ENCODE measurements at places on chromosomes 2 and 18. TPM values are rescaled to one million over a fixed set of nuclear protein-coding genes. Genes with fewer than 3 reads are reported as not detected.

- H3K36me3 ChIP-seq, result peaks cover 41% of the 10 kb centered on the region
- peaks cover 19% of the 10 kb centered on the region for H3K27me3 ChIP-seq
- peaks cover 100% of the 10 kb centered on the region for H3K4me1 ChIP-seq
- H3K27ac ChIP-seq, result peak overlapping the region; percentile 92
- peak; percentile 35 for DNase-seq
- H3K4me3 ChIP-seq, result peak overlapping the region; percentile 80
Observed at GRCh38 chr18:48922226-48922800, 28.5 kb downstream of the SMAD7 start.

The ANKRD30BL gene
- not detected for total RNA-seq

GRCh38 chr18:37958499-37958898 is 392.9 kb upstream of the CELF4 start:
- H3K4me3 ChIP-seq, result no peak overlapping the region
- H3K36me3 ChIP-seq, result no peaks in the 10 kb centered on the region
- peaks cover 1% of the 10 kb centered on the region for H3K27me3 ChIP-seq
- no peak overlapping the region for H3K27ac ChIP-seq
- DNase-seq, result no peak

The ALPP gene
- not detected for total RNA-seq

GRCh38 chr2:197426723-197427603 is 7.9 kb downstream of the SF3B1 start:
- H3K4me1 ChIP-seq, result peaks cover 68% of the 10 kb centered on the region
- H3K27me3 ChIP-seq, result no peaks in the 10 kb centered on the region
- no peak for DNase-seq
- H3K4me3 ChIP-seq, result peak overlapping the region; percentile 10
- H3K36me3 ChIP-seq, result peaks cover 9% of the 10 kb centered on the region

DNA sequence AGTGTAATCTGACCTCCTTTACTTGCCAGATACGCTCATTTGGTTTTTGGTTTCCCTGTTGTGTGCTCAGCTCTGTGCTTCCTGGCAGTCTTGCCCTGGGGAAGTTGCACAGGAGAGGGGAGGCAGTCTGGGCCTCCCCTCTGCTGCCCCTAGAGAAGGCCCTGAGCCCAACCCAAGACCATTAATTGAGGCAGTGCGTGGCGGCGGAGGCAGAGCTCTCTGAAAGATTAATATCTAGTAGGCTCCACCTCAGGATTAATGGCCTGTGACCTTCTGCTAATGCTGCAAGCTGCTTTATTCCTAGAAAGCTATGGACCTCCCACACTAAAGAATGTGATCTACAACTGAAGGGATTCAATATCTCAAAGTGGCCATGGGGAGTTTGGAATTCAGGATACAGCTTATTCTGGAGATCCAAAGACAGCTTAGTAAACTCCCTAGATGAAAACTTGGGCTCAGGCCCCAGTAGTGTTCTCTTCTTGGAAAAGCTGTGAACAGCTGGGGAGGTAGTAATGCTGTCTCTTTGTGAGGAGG is 41.4 kb upstream of the MAPRE2 start:
- DNase-seq, result no peak
- no peak overlapping the region for H3K27ac ChIP-seq
- H3K4me3 ChIP-seq, result no peak overlapping the region
- no peaks in the 10 kb centered on the region for H3K36me3 ChIP-seq

- DNase-seq, result no peak
- H3K27me3 ChIP-seq, result no peaks in the 10 kb centered on the region
- H3K27ac ChIP-seq, result no peak overlapping the region
- no peaks in the 10 kb centered on the region for H3K36me3 ChIP-seq
- peaks cover 23% of the 10 kb centered on the region for H3K4me1 ChIP-seq
Observed at GRCh38 chr2:181992776-181993175, 7.1 kb downstream of the PPP1R1C start.

DNA sequence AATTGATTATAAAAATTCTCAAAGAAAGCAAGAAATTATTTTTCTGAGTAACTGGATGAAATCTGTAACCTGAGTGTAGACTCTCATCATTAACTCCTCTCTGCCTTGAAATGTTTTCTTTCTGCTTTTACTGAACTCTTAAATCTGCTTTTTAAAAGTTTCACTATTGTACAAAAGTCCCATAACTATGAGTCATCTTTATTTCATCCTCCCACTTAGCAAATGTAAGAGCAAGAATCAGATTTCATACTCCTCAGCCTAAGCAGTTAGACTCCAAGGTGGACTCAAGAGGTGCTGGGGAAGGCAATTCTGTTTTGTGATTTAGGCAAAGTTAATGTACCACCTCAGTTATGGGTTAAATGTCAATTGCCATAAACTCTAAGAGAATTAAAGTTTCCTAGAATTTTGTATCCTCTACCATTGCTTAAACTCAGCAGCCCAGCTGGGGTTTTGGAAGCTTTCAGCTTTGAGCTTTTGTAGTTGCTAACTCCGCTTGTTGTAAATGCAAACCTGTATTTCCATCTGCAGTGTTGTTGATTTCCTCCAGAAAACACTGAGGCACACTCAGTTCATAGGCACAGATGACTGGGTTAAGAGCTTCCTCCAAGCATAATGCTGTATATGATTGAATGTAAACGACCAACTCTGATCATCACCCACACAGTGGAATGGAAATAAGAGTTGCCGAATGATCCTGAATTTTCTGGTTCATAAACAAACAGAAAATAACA is 268.8 kb downstream of the ARHGAP15 start:
- peak overlapping the region; percentile 38 for H3K27ac ChIP-seq
- H3K27me3 ChIP-seq, result no peaks in the 10 kb centered on the region
- H3K4me3 ChIP-seq, result peak overlapping the region; percentile 75
- H3K4me1 ChIP-seq, result peaks cover 29% of the 10 kb centered on the region
- no peaks in the 10 kb centered on the region for H3K36me3 ChIP-seq

GRCh38 chr2:150165442-150165841 is 322.0 kb downstream of the RND3 start:
- H3K27ac ChIP-seq, result no peak overlapping the region
- peaks cover 37% of the 10 kb centered on the region for H3K4me1 ChIP-seq
- no peak for DNase-seq
- H3K27me3 ChIP-seq, result no peaks in the 10 kb centered on the region

- DNase-seq, result no peak
- H3K27me3 ChIP-seq, result peaks cover 10% of the 10 kb centered on the region
- no peaks in the 10 kb centered on the region for H3K36me3 ChIP-seq
- H3K4me1 ChIP-seq, result no peaks in the 10 kb centered on the region
- no peak overlapping the region for H3K4me3 ChIP-seq
Observed at GRCh38 chr2:232343821-232344220, 34.7 kb upstream of the ALPP start.

- no peaks in the 10 kb centered on the region for H3K4me1 ChIP-seq
- H3K27ac ChIP-seq, result no peak overlapping the region
- no peaks in the 10 kb centered on the region for H3K36me3 ChIP-seq
- DNase-seq, result no peak
Observed at GRCh38 chr2:240149943-240150784, 9.7 kb upstream of the OTOS start.

The L3MBTL4 gene
- total RNA-seq, result not detected

The NDUFB3 gene
- 162 TPM for total RNA-seq

- peaks cover 49% of the 10 kb centered on the region for H3K36me3 ChIP-seq
- H3K27me3 ChIP-seq, result no peaks in the 10 kb centered on the region
- H3K4me1 ChIP-seq, result peaks cover 14% of the 10 kb centered on the region
- peak; percentile 33 for DNase-seq
Observed at GRCh38 chr18:69992776-69993175, 45.1 kb upstream of the CD226 start.

DNA sequence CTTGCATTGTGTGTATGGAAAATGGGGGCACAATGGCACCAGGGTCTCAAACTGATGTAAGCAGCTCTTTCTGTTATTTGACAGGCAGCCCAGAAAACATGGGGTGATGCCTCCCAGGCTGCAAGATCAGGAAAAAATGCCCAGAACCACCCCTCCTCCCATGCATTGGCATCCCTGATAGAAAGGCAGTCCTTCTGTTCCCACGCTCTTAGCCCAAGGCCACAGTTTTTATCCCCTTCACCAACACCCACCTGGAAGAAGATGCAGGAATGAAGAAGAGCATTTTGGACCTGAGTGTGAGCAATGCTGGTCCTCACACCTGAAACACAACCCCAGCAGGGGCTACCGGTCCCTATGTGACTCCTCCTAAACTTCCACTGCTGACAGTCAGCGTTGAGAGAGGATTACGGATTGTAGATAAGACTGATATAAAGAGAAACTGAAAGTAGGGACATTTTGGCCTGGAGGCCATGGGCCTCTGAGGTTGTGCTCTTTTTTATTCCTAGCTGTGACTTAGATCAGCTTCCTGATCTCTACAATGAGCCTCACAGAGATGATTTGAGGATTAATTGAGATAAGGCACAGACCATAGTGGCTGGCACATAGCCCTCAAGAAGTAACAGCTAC is 386.0 kb upstream of the ATP5MC3 start:
- H3K27me3 ChIP-seq, result no peaks in the 10 kb centered on the region
- H3K4me3 ChIP-seq, result peak overlapping the region; percentile 65
- H3K36me3 ChIP-seq, result no peaks in the 10 kb centered on the region
- H3K27ac ChIP-seq, result no peak overlapping the region
- no peak for DNase-seq

The CNTNAP5 gene
- not detected for total RNA-seq

The PIKFYVE gene
- 20.4 TPM for total RNA-seq

DNA sequence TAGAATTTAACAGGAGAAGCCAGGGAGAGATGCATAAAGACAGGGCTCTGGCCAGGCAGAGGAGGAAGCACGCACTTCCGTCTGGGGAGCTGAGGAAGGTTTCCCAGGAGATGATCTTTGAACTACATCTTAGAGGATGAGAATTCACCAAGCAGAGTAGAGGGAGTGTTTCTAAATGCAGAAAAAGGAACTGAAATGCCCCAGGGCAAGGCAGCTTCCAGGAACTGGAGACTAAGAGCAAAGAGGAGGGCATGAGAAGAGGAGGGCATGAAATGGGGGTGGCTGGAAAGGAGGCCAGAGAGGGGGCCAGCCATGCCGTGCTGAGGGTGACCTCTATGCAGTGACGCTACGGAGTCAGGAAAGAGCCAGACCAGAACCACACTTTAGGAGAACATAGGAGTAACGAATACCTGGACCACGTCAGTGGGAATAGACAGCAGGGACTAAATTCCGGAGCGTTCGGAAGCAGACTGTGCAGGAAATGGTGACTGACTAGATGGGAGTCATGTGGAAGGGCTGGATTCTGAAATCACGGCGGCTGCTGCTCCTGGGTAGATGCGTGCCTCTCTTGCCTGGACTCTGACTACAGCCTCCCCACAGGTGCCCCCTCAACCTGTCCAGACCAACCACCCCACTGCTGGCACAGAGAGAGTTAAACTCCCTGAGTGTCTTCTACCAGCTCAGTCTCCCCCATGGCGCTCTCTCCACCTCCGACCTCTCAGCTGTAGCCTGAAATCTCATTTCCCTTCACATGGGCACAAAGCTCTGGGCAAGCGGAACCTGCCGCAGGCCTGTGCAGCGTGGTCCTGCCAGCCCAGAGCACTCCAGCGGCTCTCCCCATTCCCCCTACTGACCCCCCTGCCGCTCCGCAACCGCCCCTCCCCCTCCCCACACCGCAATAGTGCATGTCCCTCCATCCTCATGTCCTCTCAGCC is 87.0 kb upstream of the RTN4 start:
- H3K4me1 ChIP-seq, result peaks cover 20% of the 10 kb centered on the region
- peaks cover 6% of the 10 kb centered on the region for H3K27me3 ChIP-seq
- DNase-seq, result no peak
- no peak overlapping the region for H3K27ac ChIP-seq
- H3K4me3 ChIP-seq, result no peak overlapping the region

The HOXD10 gene
- 13.8 TPM for total RNA-seq

The FLACC1 gene
- total RNA-seq, result 0.66 TPM

DNA sequence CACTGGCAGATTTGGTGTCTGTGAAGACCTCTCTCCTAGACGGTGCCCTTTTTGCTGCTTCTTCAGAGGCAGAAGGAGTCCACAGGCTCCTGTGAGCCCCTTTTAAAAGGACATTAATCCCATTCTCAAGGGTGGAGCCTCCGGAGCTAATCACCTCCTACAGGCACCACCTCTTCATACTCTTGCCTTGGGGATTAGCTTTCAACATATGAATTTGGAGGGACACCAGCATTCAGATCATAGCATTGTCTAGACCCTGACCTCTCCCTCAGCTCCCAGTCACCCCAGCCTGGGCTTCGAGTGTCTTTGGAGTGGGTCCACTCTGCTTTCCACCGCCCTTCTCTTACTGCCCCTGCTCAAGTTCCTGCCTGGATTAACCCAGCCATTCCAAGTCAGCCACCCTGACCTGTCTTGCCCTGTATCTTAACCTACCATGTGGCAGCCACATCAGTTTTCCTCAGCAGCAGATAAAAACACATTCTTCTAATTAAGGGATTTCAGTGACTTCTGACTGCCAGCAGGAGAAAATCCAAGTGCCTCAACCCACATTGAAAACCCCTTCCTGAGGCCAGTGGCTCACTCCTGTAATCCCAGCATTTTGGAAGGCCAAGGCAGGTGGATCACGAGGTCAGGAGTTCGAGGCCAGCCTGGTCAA is 6.1 kb upstream of the NCL start:
- H3K4me1 ChIP-seq, result peaks cover 2% of the 10 kb centered on the region
- no peak overlapping the region for H3K4me3 ChIP-seq
- no peaks in the 10 kb centered on the region for H3K36me3 ChIP-seq
- no peaks in the 10 kb centered on the region for H3K27me3 ChIP-seq

GRCh38 chr2:190267302-190267701 is 52.3 kb downstream of the HIBCH start:
- peak overlapping the region; percentile 70 for H3K27ac ChIP-seq
- H3K27me3 ChIP-seq, result peaks cover 4% of the 10 kb centered on the region
- peak overlapping the region; percentile 43 for H3K4me3 ChIP-seq
- DNase-seq, result peak; percentile 77
- peaks cover 40% of the 10 kb centered on the region for H3K4me1 ChIP-seq
- peaks cover 21% of the 10 kb centered on the region for H3K36me3 ChIP-seq

DNA sequence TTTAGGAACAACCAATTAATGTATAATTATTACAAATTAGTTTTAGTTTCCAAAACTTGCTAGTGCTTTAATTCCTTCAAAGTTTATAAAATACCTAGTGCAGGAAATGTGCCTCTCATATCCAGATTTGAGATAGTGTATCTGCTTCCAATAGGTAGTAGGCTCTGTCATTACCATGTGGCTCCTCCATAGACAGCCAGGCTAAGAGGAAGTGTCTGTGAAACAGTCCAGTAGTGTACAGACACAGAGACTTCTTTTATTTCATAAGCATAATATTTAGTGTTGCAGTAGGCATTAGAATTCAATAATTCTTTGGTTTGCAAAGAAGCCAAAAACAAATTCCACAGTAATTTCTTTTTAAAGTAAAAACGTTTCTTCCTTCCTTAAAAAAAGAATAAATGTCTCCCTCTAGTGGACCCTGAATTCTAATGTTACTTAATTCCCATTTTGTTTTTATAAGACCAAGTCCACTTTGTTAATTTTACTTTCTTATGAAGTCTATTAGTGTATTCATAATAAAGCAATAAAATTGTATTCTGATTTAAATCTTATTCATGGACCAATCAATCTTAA is 101.2 kb downstream of the NEB start:
- no peak for DNase-seq
- peaks cover 3% of the 10 kb centered on the region for H3K4me1 ChIP-seq
- H3K4me3 ChIP-seq, result no peak overlapping the region
- peaks cover 5% of the 10 kb centered on the region for H3K27me3 ChIP-seq

- no peak overlapping the region for H3K27ac ChIP-seq
- no peak for DNase-seq
- no peak overlapping the region for H3K4me3 ChIP-seq
- no peaks in the 10 kb centered on the region for H3K4me1 ChIP-seq
Observed at GRCh38 chr2:17533546-17533945, 7.0 kb upstream of the VSNL1 start.

- H3K4me3 ChIP-seq, result no peak overlapping the region
- no peaks in the 10 kb centered on the region for H3K4me1 ChIP-seq
- no peaks in the 10 kb centered on the region for H3K27me3 ChIP-seq
- DNase-seq, result no peak
- H3K36me3 ChIP-seq, result no peaks in the 10 kb centered on the region
- H3K27ac ChIP-seq, result no peak overlapping the region
Observed at GRCh38 chr18:33459612-33460011, 19.1 kb upstream of the CCDC178 start.

The FEV gene
- total RNA-seq, result not detected

All from HFFc6 (cell line).